ENCODE measurements at places on chromosomes 5 and 9.

- no peak for DNase-seq
These were observed 55.0 kb downstream of the MEF2C start for GRCh38 chr5:88827997-88828396.

GRCh38 chr5:125113328-125113727, 366.9 kb upstream of the ZNF608 start:
- no peak for DNase-seq

DNA sequence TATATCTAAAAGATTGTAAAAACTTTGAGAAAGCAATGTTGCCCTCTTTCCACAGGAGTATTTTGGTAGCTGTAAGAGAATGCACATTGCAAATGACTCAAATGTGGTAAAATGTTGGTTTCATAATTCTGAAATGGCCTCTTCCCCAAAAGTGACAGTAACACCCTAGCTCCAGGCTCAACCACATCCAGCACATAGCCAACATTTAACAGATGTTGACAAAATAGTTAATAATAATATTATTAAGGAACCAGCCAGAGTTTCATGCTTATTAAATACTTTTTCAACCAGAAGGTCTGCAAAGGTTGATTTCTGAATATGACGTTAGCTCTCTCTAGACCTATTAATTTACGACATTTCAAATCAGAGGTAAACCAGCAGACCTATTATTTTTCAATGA, 1.3 kb downstream of the ANXA1 start:
- DNase-seq, result no peak

- no peak for DNase-seq
These were observed 15.3 kb downstream of the MVB12B start for GRCh38 chr9:126341902-126342301.

DNA sequence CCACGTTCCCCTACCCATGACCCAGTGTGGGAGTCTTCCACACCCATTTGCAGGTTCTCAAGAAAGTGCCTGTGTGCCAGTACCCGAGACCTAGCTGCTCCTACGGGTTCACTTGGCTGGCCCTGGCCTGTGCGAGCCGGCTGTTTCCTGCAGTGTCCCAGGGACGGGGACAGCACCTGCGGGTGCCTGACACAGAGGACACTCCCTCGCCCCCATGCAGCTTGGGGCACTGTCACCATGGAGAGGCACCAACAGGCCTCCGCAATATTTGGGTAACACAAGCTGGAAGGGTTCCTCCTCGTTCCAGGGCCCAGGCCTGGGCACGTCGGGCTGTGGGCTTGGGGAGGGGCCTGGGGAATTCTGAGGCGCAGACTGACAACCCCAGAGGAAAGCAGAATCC, 41.4 kb downstream of the DUSP1 start:
- DNase-seq, result peak; percentile 55

Measured in RWPE2 (cell line).